A549 treated with RU486 at 1 μM for 4 hours (cell line): ENCODE measurements at places on chromosomes 4 and X. TPM values are rescaled to one million over a fixed set of nuclear protein-coding genes. Genes with fewer than 3 reads are reported as not detected.

The CYTL1 gene
- total RNA-seq = not detected in 5 replicates

The MAGEC3 gene
- total RNA-seq = not detected in 5 replicates

The FOXP3 gene
- total RNA-seq = 0.06 to 0.33 TPM (median 0.10 TPM) in 5 replicates

The SULT1B1 gene
- 0.14 TPM in 1 of 5 replicates, not detected in the others for total RNA-seq

The LPAR4 gene
- total RNA-seq = not detected in 5 replicates

The UCP1 gene
- total RNA-seq = not detected in 5 replicates

The AIFM1 gene
- 66.5 to 80.2 TPM (median 77.4 TPM) in 5 replicates for total RNA-seq

The AKAP14 gene
- not detected in 5 replicates for total RNA-seq

The CCSER1 gene
- total RNA-seq = not detected in 5 replicates

The FRMPD3 gene
- total RNA-seq = 0.05 to 0.14 TPM (median 0.10 TPM) in 5 replicates

The ZAR1 gene
- 0.13 to 0.18 TPM in 2 of 5 replicates, not detected in the others for total RNA-seq

The CXorf49 gene
- total RNA-seq = not detected in 5 replicates

The SSX1 gene
- not detected in 5 replicates for total RNA-seq

The LINC00632 gene
- 1.0 to 3.0 TPM (median 2.3 TPM) in 5 replicates for total RNA-seq

The ANXA10 gene
- total RNA-seq = 2.3 to 4.1 TPM (median 3.4 TPM) in 5 replicates

The KLF8 gene
- total RNA-seq = 0.08 TPM in 2 of 5 replicates, not detected in the others

The NAA10 gene
- 211 to 249 TPM (median 229 TPM) in 5 replicates for total RNA-seq

The SLC10A6 gene
- not detected in 5 replicates for total RNA-seq

The COL25A1 gene
- total RNA-seq = not detected in 5 replicates

The INTU gene
- total RNA-seq = 1.0 to 2.3 TPM (median 1.3 TPM) in 5 replicates

The GUCY1A1 gene
- not detected in 5 replicates for total RNA-seq

The C1GALT1C1 gene
- total RNA-seq = 20.0 to 41.9 TPM (median 35.1 TPM) in 5 replicates

The UGT2B17 gene
- not detected in 5 replicates for total RNA-seq

The TMEM47 gene
- total RNA-seq = 0.25 to 0.88 TPM (median 0.82 TPM) in 5 replicates

The GAGE12F gene
- not detected in 5 replicates for total RNA-seq

The SLC49A3 gene
- 0.18 to 0.47 TPM (median 0.24 TPM) in 4 of 5 replicates, not detected in the other for total RNA-seq

The SPINK2 gene
- total RNA-seq = not detected in 5 replicates

The RWDD4 gene
- total RNA-seq = 12.3 to 22.5 TPM (median 20.2 TPM) in 5 replicates

The TLR2 gene
- 0.08 to 0.37 TPM (median 0.18 TPM) in 4 of 5 replicates, not detected in the other for total RNA-seq

The IDUA gene
- 7.7 to 16.8 TPM (median 12.3 TPM) in 5 replicates for total RNA-seq

The RASGEF1B gene
- total RNA-seq = 0.25 TPM in 1 of 5 replicates, not detected in the others

The TEX11 gene
- not detected in 5 replicates for total RNA-seq

The CACNA1F gene
- not detected in 5 replicates for total RNA-seq

The METTL14 gene
- total RNA-seq = 11.3 to 18.5 TPM (median 15.8 TPM) in 5 replicates

The HGFAC gene
- 0.07 to 0.32 TPM (median 0.18 TPM) in 5 replicates for total RNA-seq

The SLITRK4 gene
- total RNA-seq = not detected in 5 replicates

The ENAM gene
- total RNA-seq = not detected in 5 replicates

The NAP1L2 gene
- total RNA-seq = 0.86 to 1.4 TPM (median 1.2 TPM) in 5 replicates

The SPANXB1 gene
- total RNA-seq = 1.2 to 3.8 TPM (median 1.9 TPM) in 5 replicates

The ITGB1BP2 gene
- total RNA-seq = 0.65 to 1.1 TPM (median 0.80 TPM) in 5 replicates
